ENCODE measurements at places on chromosomes 3 and 15. TPM values are rescaled to one million over a fixed set of nuclear protein-coding genes. Genes with fewer than 3 reads are reported as not detected.

The PDE8A gene
- 22.5 TPM for polyA plus RNA-seq

The FBXO40 gene
- polyA plus RNA-seq = not detected

The SUCNR1 gene
- polyA plus RNA-seq = not detected

The ZNF80 gene
- polyA plus RNA-seq = not detected

The CAMKV gene
- polyA plus RNA-seq = not detected

The SIDT1 gene
- not detected for polyA plus RNA-seq

The VPS33B gene
- polyA plus RNA-seq = 12.7 TPM

The THBS1 gene
- polyA plus RNA-seq = 6,610 TPM

The TMIE gene
- 0.07 TPM for polyA plus RNA-seq

The NSMCE3 gene
- 9.7 TPM for polyA plus RNA-seq

The FES gene
- polyA plus RNA-seq = 6.9 TPM

The RAB43 gene
- polyA plus RNA-seq = 16.1 TPM

The C3orf20 gene
- not detected for polyA plus RNA-seq

The CCR2 gene
- polyA plus RNA-seq = not detected

DNA sequence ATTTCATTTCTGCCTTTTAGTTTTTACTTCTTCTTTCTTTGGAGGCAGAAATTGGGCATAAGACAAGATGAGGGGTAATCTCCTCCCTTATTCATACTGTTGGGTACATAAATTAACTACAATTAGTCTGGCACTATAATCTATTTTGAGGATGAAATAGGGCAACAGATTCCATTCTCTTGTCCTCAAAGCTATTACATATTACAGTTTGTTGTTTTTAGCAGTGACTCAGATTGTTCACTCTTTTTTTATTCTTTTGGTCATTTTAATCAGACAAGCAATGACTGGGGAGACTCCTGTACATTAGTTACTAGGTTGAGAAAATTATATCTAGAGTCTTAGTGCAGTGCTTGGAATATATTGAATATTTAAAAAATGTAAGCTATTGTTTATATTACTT lies 556.0 kb downstream of the OTOL1 start:
- DNase-seq = peak; percentile 5

- DNase-seq = no peak
These were observed 64.4 kb downstream of the ABI3BP start for GRCh38 chr3:100928638-100929428.

DNA sequence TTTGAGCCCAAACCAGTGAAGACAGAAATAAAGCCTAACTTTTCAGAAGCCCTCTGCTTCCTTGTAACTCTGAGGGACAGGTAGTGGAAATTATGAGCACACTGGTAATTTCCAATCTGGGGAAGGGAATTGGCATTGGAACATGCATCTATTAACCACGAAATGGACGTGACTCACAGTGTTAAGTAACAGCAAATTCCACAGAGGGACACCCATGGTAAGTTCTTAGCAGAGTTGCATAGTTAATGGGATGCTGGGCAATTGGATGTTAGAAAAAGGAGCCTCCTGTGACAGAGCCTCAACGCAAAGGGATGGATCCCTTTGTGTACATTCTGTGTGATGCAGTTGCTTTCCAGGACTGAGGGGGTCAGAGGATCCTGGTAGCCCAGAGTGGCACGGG lies 168.6 kb downstream of the SEMA6D start:
- DNase-seq = peak; percentile 17

GRCh38 chr3:191761906-191762305 lies 300.9 kb downstream of the PYDC2 start:
- DNase-seq = no peak

GRCh38 chr3:83248454-83248853 lies 1487.0 kb upstream of the GBE1 start:
- DNase-seq = no peak

- DNase-seq = peak; percentile 27
These were observed 157.6 kb downstream of the UACA start for GRCh38 chr15:70605606-70606410.

GRCh38 chr3:159765860-159766294 lies 222.8 kb upstream of the IL12A start:
- no peak for DNase-seq

GRCh38 chr15:69568173-69569009 lies 115.8 kb downstream of the RPLP1 start:
- peak; percentile 27 for DNase-seq

DNA sequence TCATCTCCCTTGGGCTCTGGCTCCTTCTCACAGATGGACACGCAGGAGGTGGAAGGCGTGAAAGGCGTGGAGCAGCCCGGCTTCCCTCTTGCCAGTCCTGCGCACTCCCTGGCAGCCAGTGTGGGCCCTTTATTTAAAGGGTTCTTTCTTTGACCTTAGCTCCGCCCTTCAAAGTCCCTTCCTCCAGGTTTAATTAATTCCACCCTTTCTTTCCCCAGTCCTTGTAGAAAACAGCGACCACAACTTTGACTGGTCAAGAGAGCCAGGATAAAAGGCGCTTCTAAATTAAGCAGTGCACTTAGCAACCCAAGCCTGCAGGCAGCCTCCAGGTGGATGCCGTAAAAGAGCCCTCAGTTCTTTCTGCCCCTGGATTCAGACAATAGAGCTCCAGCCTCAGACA lies at the start of gene HDC:
Gene HDC, minus strand, starts transcription at position 107 of the 400 bp plus-strand sequence. Its CDS starts 103 bp downstream, at position 4.
- no peak for DNase-seq

- DNase-seq = no peak
These were observed 51.4 kb downstream of the SLC6A11 start for GRCh38 chr3:10867384-10867783.

DNA sequence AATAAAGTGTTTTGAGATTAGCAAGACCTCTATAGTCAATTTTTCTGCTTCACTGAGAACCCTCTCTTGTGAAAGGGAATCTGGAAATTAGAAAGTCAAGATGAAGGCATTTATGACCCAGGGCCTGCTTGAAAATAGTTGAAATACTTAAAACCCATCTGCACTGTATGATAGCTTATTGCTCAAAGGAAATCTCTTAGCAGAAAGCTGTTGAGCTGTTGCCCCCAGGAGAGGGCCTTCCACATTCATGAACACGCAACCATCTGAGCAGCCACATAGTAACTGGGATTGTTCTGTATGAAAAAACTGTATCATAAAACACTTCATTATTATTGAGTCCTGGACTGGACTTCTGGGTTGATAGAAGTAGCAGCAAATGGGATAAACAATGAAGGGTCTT lies 106.4 kb upstream of the PTX3 start:
- no peak for DNase-seq

GRCh38 chr15:27272427-27272826 lies 301.4 kb downstream of the GABRG3 start:
- DNase-seq = no peak

- no peak for DNase-seq
These were observed 855.3 kb downstream of the TBL1XR1 start for GRCh38 chr3:176341963-176342362.

DNA sequence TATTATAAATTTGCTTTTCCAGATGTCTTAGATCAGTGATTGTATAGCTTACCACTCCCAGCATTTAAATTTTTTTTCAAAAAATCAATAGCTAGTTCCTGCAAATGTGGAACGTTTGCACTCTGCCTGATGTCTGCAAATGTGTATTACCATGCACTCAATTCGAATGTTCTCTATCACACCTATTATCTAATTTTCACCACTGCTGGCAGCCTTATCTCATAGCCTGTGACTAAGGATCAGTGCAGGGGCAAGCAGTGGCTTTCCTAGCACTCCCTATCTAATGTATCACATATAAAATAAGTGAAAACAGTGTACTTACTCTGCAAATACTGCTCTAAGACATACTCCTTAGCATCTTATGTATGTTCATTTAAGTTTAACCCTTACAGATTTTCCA lies 196.3 kb upstream of the PLSCR5 start:
- no peak for DNase-seq

DNA sequence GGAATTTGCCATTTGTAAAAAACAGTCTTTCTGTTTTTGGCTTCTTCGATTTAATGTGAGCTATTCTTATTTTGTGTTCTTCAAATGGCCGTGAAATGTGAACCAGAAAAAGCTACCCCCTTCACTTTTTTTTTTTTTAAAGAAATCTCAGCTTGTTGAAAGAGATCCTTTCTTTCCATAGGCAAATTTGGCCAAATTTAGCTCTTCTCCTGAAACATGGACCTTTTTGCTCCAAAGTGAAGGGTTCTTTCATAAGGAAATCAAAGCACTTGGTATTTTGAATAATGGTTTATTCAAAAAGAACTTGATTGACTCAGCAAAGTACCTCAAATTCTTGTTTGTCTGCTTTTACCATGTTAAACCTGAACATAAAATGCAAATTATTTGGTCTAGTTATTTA lies 10.1 kb downstream of the RCN2 start:
- DNase-seq = no peak

DNA sequence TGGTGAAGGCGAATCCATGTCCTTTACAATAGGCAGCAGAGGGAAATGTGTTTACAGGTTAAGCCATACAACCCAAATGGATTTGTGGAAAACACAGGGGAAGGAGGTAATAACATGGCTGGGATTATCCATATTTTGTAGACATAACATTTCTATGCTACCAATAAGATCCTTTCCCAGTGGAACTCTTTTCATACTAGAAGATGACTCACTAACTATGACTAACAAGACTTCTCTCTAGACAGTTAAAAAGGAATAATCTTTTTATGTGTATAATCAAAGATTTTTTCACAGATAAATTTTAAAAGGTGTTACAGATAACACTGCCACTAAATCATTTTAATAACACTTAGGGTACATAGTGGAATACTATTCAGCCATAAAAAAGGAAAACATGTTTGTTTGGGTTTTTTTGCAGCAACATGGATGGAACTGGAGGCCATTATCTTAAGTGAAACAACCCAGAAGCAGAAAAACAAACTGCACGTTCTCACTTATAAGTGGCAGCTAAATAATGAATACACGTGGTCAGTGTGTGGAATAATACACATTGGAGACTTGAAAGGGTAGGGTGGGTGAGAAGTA lies 39.6 kb downstream of the VPS13C start:
- no peak for DNase-seq

- no peak for DNase-seq
These were observed 34.3 kb downstream of the STT3B start for GRCh38 chr3:31567036-31567435.

- no peak for DNase-seq
These were observed 60.2 kb downstream of the GRM7 start for GRCh38 chr3:6921066-6921465.

GRCh38 chr15:48021336-48022086 lies 99.3 kb upstream of the SLC24A5 start:
- DNase-seq = no peak

All from BJ (cell line).